ENCODE measurements at places on chromosomes 2 and 18.

GRCh38 chr2:194363878-194364277 is 1293.1 kb upstream of the SLC39A10 start:
- DNase-seq = no peak

- no peak for DNase-seq
Observed at GRCh38 chr2:164890544-164890943, 48.9 kb upstream of the COBLL1 start.

DNA sequence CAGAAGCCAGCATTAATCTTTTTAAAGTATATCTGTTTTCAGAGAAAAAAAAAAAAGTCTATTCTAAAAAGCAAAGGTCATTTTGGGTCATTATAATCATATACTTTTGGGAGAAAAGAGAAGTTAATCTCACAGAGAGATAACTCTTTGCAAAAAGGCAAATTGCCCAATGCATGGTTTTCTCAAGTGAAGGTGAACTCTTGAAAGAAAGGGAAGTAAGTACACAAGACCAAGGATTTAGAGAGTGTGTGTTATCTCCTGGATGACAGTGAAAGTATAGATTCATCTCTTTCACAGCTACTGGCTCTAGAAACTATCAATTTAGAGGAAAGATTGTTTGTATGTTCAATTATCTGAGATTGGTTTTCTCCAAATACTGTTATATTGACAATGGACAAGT is 151.4 kb downstream of the CD8B2 start:
- no peak for DNase-seq

DNA sequence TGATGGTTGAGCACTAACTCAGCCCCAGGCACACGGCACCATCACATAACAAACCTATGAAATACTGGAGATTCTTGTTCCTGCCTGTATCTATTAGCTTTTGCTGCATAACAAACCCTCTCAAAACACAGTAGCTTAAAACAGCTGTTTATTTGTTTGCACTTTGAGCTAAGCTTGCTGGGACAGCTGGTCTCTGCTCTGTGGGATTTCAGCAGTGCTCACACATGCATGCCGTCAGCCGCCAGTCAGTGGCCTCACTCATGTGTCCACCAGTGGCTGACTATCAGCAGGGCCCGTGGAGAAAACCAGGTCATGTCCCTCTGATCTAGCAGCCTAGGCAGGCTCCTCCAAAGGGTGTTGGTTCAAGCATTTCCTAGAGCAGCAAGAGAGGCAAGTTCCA is 52.8 kb upstream of the RAB12 start:
- DNase-seq = no peak

GRCh38 chr2:73759904-73760303 is 20.0 kb downstream of the DUSP11 start:
- no peak for DNase-seq

- DNase-seq = no peak
Observed at GRCh38 chr18:2826581-2826980, 20.2 kb upstream of the EMILIN2 start.

DNA sequence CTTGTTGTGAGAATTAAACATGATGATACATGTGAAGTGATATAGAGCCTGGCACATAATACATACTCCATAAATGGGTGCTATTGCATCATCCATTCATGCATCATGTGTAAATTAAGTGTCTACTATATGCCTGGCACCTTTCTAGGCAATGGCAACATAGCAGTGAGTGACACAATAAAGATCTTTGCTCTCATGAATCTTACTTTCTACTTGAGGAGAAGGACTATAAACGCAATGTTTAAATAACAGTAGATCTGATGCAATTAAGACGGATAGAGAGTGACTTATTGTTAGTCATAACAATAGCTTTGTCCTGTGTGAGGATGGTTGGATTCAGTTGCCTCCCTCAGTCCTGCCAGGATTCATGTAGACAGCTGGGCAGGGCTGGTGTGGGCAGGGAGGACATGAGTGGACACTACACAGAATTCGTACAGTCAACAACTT is 88.4 kb upstream of the NPAS2 start:
- DNase-seq = no peak

GRCh38 chr2:183666031-183666430 is 541.8 kb downstream of the NUP35 start:
- no peak for DNase-seq

- DNase-seq = no peak
Observed at GRCh38 chr2:35938838-35939237, 416.7 kb upstream of the CRIM1 start.

GRCh38 chr2:19851116-19851695 is 50.6 kb downstream of the TTC32 start:
- DNase-seq = no peak

- no peak for DNase-seq
Observed at GRCh38 chr2:68726100-68726499, 8.5 kb upstream of the ARHGAP25 start.

GRCh38 chr2:70188460-70188859 is 2.4 kb downstream of the C2orf42 start:
- no peak for DNase-seq

DNA sequence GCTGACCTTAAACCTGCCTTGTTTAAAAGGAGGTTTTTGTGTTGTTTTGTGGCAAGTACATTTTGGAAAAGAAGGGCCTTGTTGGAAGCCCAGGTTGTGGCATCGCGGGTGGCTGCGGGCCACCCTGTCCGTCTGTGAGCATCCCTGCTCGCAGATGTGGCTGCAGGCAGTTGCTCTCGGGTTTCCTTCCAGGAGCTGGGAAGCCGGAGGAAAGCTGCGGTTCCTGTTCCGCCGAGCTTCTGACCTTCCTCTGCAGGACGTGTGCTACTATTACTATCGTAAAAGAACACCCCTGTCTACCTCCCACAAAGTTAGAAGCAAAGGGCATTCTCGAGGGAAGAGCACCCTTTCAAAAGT is 766 bp downstream of the MFF start:
- no peak for DNase-seq

- peak; percentile 6 for DNase-seq
Observed at GRCh38 chr2:102187496-102188150, 800 bp downstream of the IL1RL2 start.

DNA sequence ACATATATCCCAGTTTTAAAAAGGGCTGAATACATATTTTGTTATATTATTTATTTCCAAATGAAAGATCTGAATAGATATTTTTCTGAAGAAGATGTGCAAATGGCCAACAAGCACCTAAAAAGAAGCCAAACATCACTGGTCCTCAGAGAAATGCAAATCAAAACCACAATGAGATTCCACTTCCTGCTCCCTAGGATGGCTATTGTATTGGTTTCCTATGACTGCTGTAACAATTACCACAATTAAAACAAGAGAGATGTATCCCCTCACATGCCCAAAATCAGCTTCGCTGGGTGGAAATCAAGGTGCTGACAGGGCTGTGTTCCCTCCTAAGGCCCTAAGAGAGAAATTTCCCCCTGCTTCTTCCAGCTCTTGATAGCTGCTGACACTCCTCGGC is 23.2 kb downstream of the ABCB11 start:
- no peak for DNase-seq

DNA sequence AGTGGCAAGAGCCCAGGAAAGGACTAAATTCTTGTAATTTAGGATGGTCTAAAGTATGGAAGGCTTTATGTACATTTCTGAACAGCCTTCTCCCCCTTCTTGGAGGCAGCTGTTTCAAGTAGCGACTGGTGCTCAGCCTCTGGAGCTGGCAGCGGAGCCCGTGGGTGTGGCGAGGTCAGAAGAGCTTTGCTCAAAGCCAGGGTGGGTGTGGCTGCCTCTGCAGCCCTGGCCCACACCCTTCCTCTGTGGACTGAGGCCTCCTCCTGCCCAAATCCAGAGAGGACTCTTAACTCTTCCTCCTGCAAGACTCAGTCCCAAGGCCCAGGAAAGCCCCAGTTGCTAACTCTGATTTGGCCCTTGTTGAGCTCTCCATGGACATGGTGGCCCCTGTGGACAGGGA is 202.1 kb upstream of the REV1 start:
- DNase-seq = no peak

DNA sequence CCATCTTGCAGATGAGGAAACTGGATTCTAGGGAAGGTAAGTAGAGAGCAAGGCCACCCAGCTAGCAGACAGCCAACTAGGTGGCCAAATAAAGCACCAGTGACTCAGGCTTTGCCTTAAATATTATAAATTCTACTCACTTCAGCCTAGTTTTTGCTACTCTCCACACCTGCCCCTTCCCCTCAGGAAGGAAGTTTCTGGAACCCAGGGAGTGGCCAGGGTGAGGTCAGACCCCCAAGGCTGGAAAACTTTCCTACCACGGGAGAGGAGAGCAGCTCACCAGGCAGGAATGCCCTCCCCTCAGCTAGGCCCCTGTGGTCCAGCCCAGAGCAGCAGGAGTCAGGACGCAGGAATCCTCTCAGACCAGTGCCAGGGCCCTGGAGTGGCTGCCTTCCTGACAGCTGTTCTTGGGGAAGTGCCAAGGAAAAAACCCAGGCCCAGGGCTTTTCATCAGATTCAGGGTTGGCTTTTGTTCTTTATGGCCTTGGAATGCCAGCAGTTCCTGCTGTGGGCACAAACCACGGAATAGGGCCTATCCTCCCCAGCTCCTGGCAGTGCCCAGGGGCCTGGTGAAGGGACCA is 5.1 kb upstream of the PAX8 start:
- no peak for DNase-seq

DNA sequence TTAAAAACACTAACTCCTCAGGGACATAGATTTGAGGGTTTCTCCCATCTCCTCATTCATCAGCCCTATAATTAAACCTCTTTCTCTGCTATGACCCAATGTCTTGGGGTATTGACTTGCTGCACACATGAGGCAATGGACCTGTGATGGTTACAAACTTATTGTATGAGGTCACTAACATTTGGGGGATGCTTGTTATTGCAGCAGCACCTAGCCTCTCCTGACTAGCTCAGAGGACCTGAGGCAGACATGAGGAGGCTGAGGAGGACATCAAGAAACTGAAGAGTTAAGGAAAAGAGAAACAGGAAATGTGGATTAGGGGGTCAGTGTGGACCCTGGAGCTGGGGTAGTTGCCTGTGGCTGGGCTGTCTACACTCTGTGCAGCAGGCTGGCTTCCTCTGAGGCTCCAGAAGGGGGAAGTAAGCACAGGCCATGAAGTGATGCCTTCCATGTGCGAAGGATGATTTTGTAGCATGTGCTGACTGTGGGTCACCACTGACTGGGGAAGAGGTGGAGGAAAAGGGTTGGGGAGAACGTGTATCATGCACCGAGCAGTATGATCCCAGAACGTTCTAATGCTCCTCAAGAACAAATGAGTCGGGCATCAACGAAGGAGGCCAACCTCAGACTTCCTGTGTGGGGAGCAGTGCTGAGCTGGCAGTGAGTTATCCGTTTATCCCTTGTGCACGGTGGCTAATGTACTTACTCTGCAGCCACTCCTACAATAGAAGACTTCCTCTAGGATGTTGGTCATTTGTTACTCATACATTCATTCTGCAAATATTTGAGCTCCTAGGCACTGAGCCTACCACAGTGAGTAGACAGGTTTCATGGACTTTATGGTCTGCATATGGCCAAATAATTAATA is 42.1 kb upstream of the RFX8 start:
- peak; percentile 7 for DNase-seq

DNA sequence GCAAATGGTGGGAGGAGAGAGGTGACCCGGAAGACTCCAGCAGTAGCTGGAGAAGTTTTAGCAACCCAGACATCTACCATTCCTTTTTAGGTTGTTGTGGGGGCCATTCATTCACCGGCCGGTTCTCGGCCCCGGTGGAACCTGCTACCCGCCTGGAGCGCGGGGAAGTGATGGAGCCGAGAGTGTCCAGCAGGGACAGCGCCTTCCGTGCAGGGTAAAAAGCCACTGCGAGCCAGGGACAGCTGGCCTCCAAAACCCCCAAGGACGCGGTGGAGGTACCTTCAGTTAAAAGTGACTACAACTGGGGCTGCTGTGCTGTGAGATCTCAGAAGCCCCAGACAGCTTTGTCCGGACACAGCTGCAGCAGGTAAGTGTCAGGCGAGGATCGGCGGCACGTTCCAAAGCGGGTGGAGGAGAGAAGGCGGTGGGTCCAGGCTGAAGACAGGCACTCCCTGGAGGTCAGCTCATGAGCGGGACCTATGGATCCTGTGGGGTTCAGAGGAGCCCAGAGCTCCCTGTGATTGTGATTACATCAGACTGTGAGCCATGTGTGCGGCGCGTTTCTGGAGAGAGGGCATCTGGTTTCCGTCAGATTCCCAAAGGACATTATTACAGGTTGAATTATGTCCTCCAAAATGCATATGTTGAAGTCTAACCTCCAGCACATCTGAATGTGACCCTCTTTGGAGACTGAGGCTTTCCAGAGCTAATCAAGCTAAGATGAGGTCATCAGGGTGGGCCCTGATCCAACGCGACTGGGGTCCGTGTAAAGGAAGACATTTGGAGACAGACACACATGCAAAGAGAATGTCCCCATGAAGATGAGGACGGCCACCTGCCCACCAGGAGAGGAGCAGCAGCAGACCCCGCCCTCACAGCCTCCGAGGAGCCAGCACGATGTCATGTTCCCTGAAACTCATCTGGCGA is 276.3 kb downstream of the EIPR1 start:
- DNase-seq = no peak

GRCh38 chr2:96175951-96176350 is 30.7 kb upstream of the DUSP2 start:
- no peak for DNase-seq

- DNase-seq = peak; percentile 8
Observed at GRCh38 chr2:208407667-208408066, 1.1 kb downstream of the PTH2R start.

DNA sequence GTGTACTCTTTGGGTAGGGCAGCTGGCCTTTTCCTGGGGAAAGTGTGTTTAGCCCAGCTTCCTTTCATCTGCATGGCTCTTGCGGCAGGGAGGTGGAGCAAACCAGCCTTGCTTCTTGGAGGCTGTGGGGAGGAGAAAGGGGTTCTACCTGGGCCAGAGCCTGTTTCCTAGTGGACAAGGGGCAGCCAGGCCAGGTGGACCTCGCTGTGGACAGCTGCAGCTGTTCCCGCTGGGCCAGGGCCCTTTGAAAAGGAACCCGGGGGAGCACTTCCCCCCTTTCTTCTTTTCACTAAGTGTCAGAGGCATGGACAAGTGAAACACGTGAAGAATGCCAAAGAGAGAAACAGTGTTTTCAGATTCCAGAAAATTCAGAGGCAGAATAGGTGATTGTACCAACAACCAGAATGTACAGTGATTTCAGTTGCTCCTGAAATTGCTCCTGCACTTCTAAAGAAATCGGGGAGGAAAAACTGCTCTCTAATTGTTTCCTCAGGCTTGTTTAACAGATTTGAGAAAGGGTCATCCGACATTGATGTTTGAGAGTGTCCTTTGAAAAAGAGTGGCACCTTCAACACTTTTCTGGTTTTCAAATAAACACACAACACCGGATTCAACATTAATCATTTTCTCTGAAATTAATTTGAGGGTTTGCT is 3.9 kb downstream of the GLI2 start:
- no peak for DNase-seq

DNA sequence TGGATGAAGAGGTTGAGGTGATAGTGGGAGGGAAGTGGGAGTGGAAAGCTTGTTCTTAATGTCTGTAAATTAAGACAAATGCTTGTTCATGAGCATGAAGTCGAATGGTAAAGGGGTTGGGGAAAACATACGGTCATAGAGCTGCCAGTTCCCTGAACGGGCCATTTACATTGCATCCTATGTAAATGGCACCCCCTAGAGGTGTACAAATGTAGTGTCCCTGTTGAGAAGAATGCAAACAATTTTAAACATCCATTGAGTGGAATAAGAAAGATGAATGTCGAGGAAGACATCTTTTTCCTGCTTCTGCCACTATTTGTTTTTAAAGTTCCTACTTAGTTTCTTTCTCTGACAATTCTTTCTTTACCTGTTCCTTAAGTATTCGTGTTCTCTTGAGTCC is 155.7 kb downstream of the RDH14 start:
- DNase-seq = no peak
